ENCODE measurements at places on chromosomes 3 and 15.

DNA sequence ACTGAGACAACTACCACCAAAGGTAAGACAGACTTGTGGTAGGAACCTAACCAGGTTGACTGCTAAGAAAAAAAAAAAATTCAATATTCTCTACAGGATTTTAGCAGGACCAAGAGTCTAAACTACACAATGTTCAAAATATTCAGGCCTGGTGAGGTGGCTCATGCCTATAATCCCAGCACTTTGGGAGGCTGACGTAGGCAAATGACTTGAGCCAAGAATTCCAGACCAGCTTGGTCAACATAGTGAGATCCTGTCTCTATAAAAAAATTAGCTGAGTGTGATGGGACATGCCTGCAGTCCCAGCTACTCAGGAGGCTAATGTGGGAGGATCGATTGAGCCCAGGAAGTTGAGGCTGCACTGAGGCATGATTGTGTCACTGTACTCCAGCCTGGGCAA lies 341.6 kb upstream of the WNT5A start:
- no peak for DNase-seq

DNA sequence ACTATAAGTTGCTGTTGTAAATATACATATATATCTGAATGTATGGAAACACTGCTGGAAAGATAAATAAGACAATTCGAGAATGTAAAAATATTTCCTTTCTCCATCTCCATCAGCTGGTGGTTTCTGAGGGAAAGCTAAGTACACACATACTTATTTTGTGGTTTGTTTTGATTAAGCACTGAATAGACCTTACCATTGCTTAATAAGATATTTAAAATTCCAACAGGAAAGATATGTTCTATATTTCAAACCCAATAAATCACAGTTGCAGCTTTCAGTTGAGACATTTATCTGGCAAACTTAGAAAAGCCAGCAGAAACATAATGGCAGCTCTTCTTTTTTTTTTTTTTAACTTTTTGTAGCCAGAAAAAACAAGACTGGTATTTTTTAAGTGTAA lies 160.4 kb downstream of the VGLL3 start:
- no peak for DNase-seq

DNA sequence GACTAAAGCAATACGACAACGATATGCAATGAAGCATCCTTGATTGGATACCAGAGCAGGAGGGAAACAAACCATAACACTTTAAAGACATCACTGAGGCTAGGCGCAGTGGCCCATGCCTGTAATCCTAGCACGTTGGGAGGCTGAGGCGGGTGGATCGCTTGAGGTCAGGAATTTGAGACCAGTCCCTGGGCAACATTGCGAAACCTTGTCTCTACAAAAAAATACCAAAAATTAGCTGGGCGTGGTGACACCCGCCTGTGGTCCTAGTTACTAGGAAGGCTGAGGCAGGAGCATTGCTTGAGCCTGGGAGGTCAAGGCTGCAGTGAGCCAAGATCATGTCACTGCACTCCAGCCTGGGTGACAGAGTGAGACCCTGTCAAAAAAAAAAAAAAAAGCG lies 33.9 kb upstream of the BHLHE40 start:
- DNase-seq = no peak

- no peak for DNase-seq
These were observed 216.1 kb downstream of the WNT5A start for GRCh38 chr3:55270976-55271375.

DNA sequence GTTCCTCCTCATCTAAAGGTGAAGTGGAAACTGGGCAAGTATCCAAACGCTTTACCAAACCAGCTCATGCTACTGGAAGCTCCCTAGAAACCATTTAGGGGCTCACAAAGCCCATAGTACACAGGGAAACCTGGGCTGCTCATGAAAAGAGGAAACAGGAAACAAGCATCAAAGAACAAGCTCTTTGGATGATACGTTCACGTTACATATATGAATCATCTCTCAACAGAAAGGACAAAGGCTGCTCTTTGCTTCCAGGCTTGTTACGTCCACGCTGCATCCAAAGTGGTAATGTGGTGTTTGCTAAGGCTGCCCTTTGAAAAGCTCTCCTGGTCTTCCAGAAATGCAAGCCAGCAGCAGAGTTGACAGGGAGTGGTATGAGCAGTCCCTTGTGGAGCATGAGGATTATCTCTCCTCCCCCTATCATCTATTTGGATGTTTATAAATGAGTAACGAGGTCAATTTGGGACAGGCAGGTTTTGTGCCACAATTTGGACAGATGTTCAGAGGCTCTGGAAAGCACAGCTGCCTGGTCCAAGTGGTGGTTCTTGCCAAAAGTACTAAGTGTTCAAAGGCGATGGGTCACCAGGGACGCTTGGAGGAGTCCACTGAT lies 98.0 kb upstream of the RORA start:
- no peak for DNase-seq

GRCh38 chr3:142106548-142106947 lies 42.8 kb downstream of the TFDP2 start:
- no peak for DNase-seq

DNA sequence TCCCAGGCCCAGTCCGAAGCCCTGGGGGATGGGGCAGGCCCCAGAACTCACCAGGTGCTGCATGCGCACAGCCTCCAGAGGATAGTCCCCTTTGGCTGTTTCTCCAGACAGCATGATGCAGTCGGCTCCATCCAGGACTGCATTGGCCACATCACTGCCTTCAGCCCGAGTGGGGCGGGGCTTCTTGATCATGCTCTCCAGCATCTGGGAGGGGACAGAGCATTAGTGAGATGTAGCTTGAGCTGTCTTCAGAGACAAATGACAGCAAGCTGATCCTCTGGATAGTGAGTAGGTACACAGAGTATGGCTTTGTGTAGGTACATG lies 9.1 kb upstream of the GRAMD2A start:
- no peak for DNase-seq

DNA sequence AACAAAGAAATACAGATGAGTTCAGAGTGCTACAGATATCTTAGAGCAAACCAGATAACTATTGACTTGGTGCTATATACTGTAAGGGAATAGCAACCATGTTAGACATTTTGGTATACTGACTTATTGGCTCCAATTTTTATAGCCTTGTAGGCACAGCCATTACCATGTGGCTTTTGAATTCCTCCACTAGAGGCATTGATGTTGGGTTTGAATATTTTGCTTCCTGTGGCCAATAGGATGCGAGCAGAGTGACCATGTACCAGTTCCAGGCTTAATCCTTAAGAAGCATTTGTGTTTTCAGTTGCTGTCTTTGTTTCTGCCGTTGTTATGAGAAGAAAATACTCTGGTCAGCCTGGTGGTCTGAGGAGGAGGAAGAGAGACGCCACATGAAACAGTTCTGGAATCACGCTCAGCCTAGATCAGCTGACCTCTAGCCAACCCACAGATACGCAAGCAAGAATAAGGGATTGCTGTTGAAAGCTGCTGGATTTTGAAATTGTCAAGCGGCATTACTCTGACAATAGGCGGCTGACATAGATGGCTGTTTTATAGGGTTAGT lies 109.4 kb upstream of the TNIK start:
- DNase-seq = peak; percentile 17

- DNase-seq = peak; percentile 44
These were observed 47.7 kb downstream of the PXYLP1 start for GRCh38 chr3:141279077-141279967.

DNA sequence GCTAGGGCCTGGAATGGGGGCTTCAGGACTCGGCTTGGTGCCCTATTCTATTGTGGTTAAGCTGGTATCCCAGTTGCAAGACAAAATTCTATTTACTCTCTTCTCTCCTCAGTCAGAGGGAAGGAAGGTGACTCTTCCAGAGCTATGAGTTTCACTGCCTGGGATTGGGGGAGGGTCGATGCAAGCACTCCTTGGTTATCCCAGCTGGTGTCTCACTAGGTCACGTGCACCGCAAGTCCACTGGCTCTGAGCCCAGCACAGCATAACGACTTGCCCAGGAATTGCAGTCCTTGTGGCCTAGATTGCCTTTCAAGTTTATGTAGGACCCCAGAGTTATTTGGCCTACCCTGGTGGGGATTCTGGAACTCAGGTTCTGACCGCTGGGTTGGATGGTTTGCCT lies 958.8 kb downstream of the IGSF11 start:
- no peak for DNase-seq

DNA sequence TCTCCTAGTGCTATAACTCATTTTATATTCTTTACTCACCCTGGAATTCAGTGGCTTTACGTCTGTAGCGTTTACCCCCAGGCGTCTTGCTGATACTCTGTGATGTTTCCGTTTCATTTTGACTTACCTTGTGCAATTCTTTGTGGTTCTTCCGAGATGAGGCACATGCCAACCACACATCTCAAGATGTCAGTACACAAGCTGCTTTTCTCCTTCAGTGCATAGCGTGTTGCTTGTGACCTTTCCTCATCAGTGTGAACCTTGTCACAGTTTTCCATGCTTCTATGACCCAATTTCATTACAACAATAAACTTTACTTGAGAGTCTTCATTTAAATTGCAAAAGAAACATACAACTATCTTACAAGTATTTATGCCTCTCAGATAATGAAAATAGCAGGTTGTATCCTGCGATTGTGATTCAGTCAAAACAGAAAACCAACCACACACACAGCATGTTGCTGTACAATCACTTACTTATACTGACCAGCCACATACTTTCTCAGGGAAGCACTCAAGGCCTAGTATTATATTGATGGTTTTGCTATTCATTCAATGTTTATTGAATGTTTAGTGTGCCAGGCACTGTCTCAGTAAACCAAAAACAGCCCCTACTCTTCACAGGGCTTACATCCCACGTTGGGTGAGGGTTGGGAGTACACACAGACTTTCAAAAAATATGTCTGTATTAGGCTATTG lies 4.6 kb upstream of the TBL1XR1 start:
- peak; percentile 92 for DNase-seq

DNA sequence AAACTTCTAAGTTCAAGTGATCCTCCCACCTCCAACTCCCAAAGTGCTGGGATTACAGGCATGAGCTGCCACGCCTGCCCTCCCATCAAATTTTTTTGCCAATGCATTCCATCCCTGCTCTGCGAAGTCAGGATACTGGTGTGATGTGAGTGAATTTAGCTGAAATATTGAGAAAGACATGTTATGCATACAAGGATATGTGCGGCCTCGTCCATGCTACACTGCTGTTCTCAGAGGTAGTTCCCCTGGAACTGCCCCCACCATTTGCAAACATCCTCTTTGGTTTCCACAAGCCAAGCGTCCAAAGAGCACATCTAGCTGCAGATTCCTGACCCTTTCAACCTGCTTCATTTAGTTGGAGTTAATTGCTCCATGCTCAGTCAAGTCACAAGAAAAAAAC lies 36.5 kb upstream of the BCL2A1 start:
- no peak for DNase-seq

DNA sequence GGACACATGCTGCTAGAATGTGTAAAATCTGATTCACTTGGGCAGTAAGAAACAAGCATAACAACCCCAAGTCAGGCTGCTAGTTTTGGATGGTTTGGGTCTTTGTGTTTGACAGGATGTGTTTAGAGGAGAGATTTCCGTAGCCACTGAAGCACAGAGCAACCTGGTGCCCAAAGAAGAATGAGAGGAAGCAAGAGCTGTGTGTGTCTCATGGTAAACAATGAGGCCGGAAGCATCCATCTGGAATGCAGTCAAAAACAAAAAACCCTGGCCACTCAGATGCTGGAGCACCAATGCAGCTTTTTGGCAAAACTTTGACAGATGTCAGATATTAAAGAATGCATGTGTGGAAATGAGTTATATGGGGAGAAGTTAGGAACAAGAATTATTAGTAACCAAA lies 39.4 kb upstream of the SNRK start:
- no peak for DNase-seq

DNA sequence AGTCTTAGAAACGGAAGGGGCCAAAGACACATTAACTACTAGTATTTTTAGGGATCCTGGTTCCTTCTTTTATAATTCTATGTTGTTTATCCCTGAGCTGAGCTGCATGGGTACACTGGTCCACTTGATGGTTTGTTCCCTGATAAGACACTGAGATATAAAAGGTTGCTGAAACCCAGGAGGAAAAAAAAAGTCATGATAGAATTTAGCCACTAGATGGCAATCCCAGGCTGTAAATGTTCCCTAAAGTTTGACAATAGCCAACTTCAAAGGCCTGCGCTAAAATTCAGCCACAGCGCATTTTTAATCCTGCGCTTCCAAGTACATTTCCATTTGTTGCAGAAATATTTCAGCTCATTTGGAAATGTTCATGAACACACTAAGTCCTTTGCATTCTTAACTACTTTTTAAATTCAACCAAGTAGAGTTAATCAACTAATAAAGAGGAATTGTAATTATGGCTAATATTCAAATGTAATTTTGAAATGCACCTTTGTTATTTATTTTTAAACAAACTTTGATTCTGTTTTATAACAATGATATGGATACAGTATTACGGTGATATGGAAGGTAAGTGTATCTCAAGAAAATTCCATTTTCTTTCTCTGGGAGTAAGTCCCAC lies 249.3 kb upstream of the FEZF2 start:
- peak; percentile 46 for DNase-seq

DNA sequence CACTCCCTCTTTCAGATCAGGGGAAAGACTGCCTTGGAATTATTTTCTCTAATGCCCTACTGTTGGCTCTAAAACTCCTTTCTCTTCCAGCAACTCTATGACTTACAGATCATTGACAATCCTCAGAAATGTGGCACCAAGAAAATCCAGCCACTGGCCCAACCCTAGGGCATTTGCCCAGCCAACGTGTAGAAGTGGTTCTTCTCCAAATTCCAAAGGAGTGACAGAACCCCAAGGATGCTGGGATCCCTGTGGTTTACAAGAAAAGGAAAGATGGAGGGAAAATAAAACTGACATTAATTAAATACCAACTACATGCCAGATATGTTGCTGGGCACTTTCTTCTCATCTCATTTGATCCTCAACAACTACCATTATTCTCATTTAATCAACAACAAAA lies 216.0 kb downstream of the NTRK3 start:
- DNase-seq = no peak

GRCh38 chr15:99125061-99125891 lies 20.4 kb downstream of the SYNM start:
- no peak for DNase-seq

- no peak for DNase-seq
These were observed 540.0 kb upstream of the ROBO1 start for GRCh38 chr3:80307844-80308243.

- no peak for DNase-seq
These were observed 11.4 kb downstream of the CHCHD6 start for GRCh38 chr3:126715432-126715831.

DNA sequence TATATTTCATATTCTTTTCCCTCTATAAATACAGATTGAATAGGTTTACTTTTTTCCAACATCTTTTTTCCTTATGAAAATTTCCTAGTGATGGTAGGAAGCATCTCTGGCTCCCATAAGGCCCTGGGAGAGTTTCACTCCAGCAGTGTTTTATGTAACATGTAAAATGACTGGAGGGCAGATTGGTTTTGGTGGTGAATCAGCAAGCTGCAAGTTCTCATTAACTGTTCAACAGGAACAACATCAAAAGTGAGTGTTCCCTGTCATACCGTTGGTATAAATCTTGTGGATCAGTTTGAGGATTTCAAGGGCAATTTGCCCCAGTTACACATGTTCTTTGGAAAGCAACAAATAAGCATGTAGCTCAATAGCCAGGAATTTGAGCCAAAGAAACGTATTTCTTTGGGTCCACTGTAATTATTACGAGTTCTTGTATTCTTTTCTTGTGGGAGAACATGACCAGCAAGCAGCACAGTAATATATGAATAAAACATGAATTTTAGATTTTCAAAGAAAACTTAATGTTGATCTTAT lies 345.7 kb downstream of the SV2B start:
- DNase-seq = no peak

Measured in NB4 (cell line).